Stimulated activated CD8-positive, alpha-beta memory T cell treated with anti-CD3 and anti-CD28 coated beads, Interleukin-7, amount 100 ng/mL, for 1 hour (primary cell): ENCODE measurements at places on chromosomes 2 and 18.

DNA sequence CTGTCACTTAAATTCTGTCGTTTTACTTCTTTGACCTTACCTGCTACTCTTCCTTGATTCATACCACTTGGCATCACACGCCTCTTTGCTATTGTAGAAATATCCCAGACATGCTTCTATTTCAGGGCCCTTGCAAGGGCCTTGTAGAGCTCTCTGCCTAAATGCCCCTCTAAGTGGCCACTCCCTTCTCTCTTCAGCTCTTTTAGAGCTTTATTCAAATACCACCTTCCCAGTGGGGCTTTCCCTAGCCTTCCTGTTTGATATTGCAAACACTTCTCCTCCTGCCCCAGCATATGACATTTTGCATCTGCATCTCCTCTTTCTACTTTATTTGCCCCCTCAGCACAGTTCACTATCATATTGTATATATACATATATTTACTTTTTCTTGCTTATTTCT is 54.0 kb downstream of the PELI1 start:
- DNase-seq = no peak

DNA sequence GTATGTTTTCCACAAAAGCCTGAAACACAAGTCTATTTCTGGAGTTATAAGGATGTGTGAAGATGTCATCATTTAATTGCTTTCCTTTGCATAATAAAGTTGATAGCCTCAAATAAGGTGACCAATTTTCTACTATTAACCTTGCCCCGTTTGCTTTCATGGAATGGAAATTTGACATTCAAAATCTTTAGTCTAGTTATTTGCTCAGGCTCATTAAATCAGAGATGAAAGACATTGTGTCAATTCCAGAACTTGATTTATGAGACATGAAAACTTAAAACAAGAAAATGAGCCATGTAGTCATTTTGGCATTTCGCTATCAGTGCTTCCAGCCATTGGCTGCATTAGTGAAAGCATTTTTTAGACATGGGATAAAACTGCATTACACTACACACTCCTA is 91.5 kb upstream of the ZSWIM2 start:
- no peak for DNase-seq

GRCh38 chr2:74043345-74044329 is 58.9 kb downstream of the TET3 start:
- DNase-seq = no peak

- no peak for DNase-seq
Observed at GRCh38 chr2:219289537-219290361, 10.6 kb downstream of the DNAJB2 start.

GRCh38 chr18:66638856-66639629 is 35.2 kb upstream of the CDH19 start:
- DNase-seq = no peak

DNA sequence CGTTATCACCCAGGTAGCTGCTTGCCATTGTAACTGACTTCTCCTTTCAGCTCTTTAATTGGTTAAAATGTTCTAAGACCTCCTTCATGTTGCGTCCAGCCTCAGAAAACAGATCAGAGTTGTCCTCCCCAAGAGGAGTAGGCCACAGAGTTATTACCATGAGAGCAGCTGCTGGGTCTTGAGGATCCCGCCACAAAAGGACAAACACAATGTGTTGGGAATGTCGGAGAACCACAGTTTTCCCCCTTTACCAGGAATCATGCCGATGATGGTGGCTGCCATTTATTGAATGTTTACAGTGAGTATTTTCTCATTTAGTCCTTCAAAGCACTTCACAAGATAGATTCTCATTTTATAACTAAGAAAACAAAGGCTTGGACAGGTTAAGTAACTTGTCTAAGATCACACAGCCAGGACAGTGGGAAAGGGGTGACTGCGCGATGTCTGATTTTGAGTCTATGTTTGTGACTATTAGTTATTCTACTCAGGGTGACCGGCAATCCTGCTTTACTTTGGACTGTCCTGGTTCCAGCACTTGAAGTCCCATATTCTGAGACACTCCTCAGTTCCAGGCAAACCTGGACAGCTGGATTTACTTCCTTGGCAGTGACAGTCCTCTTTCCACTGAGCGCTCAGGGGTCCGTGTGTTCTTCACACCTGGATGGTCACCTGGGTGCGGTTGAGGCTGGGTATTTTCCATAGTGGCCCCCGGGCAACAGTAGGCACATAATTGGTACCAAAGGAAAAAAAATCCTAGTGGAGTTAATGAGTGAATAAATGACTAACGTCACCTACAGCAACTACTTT is 93.6 kb downstream of the LIPG start:
- DNase-seq = no peak

GRCh38 chr2:85727798-85728197 is 26.0 kb upstream of the ATOH8 start:
- no peak for DNase-seq

- DNase-seq = peak; percentile 28
Observed at GRCh38 chr2:28681158-28681571, 70.5 kb upstream of the PPP1CB start.

DNA sequence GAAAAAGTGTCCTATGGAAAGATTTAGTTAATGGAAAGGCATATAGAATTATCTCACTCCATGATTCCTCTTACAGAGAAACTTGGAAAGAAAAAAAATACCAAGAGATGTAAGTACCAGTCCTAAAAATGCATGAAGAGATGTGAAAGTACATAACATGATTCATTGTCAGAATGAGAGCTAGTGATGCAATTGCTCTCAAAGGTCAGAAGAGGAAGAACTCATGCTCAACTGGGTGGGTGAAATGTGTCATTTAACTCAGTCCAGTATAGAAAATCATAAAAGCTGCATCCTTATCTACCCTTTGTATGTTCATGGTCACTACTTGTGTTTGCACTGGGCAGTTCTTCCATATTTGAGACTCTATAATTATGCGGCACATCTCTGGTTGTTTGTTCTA is 300.0 kb upstream of the PIK3C3 start:
- DNase-seq = no peak

DNA sequence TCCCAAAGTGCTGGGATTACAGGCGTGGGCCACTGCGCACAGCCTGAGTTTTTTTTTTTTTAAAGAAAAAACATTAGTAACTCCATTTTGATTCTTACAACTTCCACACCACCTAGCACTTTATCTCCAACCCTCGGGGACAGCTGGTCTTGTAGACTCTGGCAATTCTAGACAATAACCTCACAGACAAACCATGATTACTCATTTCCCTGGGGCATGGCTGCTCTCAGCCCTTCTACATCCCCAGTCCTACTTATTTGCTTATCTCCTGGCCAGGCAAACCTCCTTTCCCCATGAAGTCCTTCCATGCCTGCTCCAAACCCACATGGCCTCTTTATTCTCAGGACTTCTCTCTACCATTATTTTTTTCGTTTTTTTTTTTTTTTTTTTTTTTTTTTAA is 91.1 kb downstream of the ACTR3 start:
- no peak for DNase-seq

- DNase-seq = no peak
Observed at GRCh38 chr2:156537141-156537540, 101.0 kb downstream of the GPD2 start.

- DNase-seq = no peak
Observed at GRCh38 chr2:231450548-231450989, 13.7 kb downstream of the NCL start.

DNA sequence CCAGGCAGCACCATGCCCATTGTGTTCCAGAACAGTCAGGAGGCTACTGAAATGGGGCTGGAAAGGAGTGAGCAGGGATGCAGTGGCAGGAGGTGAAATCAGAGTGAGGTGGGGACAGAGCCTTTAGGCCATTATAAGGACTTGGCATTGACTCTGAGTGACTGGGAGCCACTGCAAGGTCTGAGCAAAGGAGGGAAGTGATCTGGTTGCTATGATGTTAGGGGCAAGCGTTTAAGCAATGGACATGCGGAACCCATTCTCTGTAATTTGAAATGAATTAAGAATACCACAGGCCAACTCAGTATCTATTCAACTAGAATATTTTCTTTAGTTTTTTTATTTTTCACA is 98.2 kb downstream of the DPP4 start:
- no peak for DNase-seq

DNA sequence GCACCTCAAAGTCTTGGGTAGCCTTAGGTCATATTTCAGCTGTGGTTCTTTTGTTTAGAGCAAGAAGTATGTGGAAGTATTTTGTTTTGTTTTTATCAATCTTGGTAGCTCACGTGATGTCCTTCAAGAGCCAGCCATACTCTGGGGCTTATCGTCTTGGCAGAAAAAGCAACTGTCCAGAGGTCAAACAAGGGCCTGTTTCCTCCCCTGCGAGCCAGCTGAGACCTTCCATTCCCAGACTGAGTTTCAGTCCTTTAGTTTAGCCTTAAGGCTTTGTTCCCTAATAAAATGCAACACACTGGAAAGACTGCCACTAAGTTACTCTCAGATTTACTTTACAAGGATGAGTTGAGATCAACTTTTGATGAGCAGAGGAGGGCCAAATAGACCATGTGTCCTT is 63.5 kb downstream of the TXNL1 start:
- DNase-seq = no peak
